Tibial nerve (tissue), 4 donors: ENCODE measurements at places on chromosomes 12 and 14. TPM values are rescaled to one million over a fixed set of nuclear protein-coding genes. Genes with fewer than 3 reads are reported as not detected.

- H3K27ac ChIP-seq: peak within 1 kb of the TSS; percentile 21
- H3K27me3 ChIP-seq: no peaks in the 10 kb centered on the region
- H3K4me3 ChIP-seq: peak within 1 kb of the TSS; percentile 59
- H3K36me3 ChIP-seq: no peaks in the 10 kb centered on the region
Observed at GRCh38 chr12:78864403-78864869, at the start of gene SYT1. Gene SYT1, plus strand, starts transcription at chr12:78864774.

- H3K27ac ChIP-seq: peak within 1 kb of the TSS; percentile 80
- H3K4me1 ChIP-seq: no peaks in the 10 kb centered on the region
- H3K36me3 ChIP-seq: no peaks in the 10 kb centered on the region
- DNase-seq: peak; percentile 40
Observed at GRCh38 chr12:65278576-65279368, at the start of gene MSRB3. Gene MSRB3, plus strand, starts transcription at chr12:65278683. Its CDS starts 29,897 bp downstream, at chr12:65308580.

The FKBP11 gene
- 13.6 TPM for total RNA-seq

DNA sequence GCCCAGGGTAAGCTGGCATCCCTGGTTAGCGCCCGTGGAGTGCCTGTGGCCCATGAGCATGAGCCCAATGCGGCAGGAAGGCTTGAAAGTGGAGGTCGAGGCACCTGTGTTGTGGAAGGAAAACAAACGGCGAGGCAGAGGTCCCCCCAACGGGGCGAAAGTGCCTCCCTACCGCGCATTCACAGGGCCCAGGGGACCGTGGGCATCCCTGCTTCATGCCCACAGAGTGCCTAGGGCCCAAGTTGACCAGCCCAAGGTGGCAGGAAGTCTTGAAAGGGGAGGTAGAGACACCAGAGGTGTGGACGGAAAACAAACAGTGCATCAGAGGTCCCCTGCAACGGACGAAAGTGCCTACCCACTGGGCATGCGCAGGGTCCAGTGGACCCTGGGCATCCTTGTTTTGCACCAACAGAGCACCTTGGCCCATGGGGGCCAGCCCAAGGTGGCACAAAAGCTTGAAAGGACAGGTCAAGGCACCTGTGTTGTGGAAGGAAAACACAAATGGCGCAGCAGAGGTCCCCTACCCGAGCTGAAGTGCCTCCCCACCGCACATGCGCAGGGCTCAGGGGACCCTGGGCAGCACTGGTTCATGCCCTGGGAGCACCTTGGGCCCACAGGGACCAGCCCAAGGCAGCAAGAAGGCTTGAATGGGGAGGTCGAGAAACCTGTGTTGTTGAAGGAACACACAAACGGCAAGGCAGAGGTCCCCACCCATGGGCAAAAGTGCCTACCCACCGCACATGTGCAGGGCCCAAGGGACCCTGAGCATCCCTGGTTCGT is 377.5 kb downstream of the ALG10 start:
- DNase-seq: no peak
- H3K27ac ChIP-seq: no peak overlapping the region
- H3K4me1 ChIP-seq: no peaks in the 10 kb centered on the region
- H3K4me3 ChIP-seq: no peak overlapping the region

The TTC6 gene
- not detected for total RNA-seq

GRCh38 chr14:73426877-73427276 is 31.5 kb downstream of the NUMB start:
- no peaks in the 10 kb centered on the region for H3K27me3 ChIP-seq
- peak overlapping the region; percentile 56 for H3K27ac ChIP-seq
- H3K4me1 ChIP-seq: no peaks in the 10 kb centered on the region
- no peak for DNase-seq

DNA sequence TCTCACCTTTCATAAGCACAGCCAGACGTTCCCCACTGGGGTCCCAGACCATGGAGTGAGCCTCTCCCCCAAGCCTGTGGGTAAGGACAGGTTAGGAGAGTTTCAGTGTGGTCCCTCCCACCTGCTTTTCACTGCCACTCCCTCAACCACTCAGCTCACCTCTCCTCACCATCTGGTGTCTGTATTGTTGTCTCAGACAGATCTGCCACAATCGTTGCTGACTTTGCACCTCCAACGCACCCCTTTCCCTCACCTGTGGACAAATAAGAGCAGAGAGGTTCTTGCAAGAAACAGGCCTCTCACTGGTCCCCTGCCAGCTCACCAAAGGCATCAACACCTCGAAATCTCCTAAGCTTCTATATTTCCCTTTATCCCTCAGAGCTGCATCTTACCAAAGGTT is 8.8 kb downstream of the MYG1 start:
- peaks cover 31% of the 10 kb centered on the region for H3K36me3 ChIP-seq
- H3K4me1 ChIP-seq: no peaks in the 10 kb centered on the region
- no peak overlapping the region for H3K27ac ChIP-seq
- H3K27me3 ChIP-seq: no peaks in the 10 kb centered on the region

GRCh38 chr12:62328296-62328921 is 68.2 kb downstream of the USP15 start:
- no peak overlapping the region for H3K27ac ChIP-seq
- no peaks in the 10 kb centered on the region for H3K4me1 ChIP-seq
- no peak overlapping the region for H3K4me3 ChIP-seq

GRCh38 chr12:111389635-111390034 is 16.1 kb upstream of the SH2B3 start:
- no peak for DNase-seq
- H3K27me3 ChIP-seq: no peaks in the 10 kb centered on the region
- no peaks in the 10 kb centered on the region for H3K4me1 ChIP-seq

The GLT1D1 gene
- total RNA-seq: not detected

- H3K4me3 ChIP-seq: no peak overlapping the region
- no peak for DNase-seq
- no peaks in the 10 kb centered on the region for H3K4me1 ChIP-seq
Observed at GRCh38 chr14:31893221-31893757, 183.8 kb upstream of the ARHGAP5 start.

The HNF1A gene
- total RNA-seq: not detected

DNA sequence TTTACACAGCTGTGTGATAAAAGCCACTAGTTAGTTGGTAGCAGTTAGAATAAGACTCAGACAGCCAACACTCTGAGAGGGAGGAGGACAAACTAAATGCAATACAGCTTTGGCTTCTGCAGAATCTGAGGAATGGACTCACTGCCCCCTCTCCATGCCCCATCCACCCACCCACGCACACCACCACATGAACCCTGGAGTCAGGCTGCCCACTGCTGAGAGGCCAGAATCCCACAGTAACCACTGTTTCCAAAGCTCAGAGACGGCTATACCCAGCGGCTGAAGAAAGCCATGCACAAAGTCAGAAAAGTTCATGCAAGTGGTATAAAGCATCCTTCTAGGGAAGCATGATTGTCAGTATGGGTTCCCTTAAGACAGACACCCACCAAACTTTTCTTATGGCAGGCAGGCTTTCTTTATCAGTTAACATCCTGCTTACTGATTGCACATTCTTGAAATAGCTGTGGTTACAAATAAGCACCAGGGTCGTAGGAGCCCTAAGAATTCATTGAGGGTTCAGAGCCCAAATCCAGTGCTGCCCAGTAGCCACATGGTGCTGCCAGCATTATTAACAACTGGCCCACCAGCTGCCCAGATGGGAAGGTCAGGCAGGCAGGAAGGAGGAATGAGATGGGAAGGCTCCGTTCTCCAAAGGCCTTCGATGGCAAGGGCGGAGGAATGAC is 61.5 kb downstream of the NT5DC3 start:
- H3K4me3 ChIP-seq: no peak overlapping the region
- H3K27me3 ChIP-seq: no peaks in the 10 kb centered on the region
- peaks cover 11% of the 10 kb centered on the region for H3K4me1 ChIP-seq
- no peak for DNase-seq

The GALNT4 gene
- 5.0 TPM for total RNA-seq

GRCh38 chr14:20820063-20820904 is 17.6 kb upstream of the RNASE1 start:
- H3K4me3 ChIP-seq: no peak overlapping the region
- no peaks in the 10 kb centered on the region for H3K4me1 ChIP-seq
- no peak for DNase-seq
- H3K27ac ChIP-seq: no peak overlapping the region

DNA sequence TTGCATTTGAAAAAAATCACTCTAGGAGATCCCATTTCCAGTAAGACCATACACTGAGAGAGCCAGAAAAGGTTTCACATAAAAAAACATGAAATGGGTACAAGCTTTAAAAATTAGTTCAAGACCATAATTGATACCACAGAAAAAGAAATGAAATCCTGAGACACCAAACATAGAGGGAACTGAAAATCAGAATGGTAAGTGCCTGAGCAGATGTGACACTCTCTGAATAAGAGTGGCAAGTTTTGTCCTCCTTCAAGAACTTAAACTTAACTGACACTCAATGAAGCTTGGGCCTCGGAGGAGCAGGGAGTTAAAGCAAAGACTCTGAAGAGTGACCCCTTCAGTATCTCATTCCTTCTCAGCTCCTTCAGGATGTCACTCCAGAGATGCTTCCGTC is 23.2 kb upstream of the PTGDR start:
- H3K27ac ChIP-seq: no peak overlapping the region
- no peaks in the 10 kb centered on the region for H3K4me1 ChIP-seq
- no peak for DNase-seq
- no peaks in the 10 kb centered on the region for H3K36me3 ChIP-seq
- H3K4me3 ChIP-seq: no peak overlapping the region

The SDSL gene
- 3.0 TPM for total RNA-seq

DNA sequence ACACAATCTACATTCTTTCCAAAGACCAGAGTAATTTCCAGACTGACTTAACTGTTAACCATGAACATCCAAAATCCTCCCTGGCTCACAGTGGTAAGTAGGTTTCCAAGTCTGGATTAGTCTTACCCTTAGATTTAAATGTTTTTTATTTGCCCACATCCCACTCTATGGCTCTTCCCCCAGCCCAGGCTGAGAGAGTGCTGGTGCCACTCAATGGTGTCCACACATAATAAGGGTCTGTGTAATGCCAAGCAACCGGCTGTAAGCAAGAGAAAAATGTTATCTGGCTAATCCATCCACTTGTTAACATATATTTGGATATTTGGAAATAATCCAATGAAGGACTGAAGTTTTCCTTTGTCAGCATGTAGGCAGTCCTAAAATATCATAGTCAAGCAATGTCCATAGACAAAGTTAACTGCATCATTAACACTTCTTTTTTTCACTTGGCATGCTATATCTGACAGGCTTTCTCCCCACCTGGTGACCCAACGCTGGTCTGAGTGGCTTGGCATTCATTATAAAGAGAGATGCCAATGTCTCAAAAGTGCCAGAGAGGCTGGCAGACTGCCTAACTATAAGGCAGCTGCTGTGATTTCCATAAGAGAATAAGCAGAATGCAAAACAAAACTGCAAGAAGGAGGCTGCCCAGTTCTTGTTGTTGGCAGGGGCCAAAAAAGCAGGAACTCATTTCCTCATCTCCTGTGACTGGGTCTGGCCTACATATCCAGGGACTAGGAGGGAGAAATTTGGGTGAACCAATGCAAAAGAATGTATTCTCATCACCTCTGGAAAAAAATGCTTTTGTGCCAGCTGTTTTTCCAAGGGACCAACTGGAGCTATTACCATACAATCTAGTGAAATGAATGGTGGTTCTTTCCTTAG is 13.9 kb upstream of the HOXC13 start:
- no peak for DNase-seq
- H3K27ac ChIP-seq: no peak overlapping the region
- no peak overlapping the region for H3K4me3 ChIP-seq
- H3K4me1 ChIP-seq: no peaks in the 10 kb centered on the region

DNA sequence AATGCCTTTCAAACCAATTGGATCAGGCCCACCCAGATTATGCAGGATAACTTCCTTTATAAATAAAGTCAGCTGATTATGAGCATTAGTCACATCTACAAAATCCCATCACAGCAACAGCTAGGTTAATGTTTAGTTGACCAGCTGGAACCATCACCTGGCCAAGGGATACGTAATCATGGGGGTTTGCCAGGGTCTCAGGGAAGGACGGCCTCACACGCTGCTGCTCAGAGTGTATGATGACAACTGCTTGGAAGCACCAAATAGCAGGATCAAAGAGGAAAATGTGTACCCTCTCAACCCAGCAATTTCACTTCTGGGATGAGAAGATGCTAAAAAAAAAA is 162.6 kb downstream of the SLC15A4 start:
- H3K4me3 ChIP-seq: no peak overlapping the region
- no peaks in the 10 kb centered on the region for H3K27me3 ChIP-seq
- H3K27ac ChIP-seq: no peak overlapping the region
- DNase-seq: no peak

The BMAL2 gene
- total RNA-seq: 0.39 TPM

The TMEM229B gene
- not detected for total RNA-seq

- H3K36me3 ChIP-seq: no peaks in the 10 kb centered on the region
- no peak overlapping the region for H3K27ac ChIP-seq
- no peak for DNase-seq
- no peaks in the 10 kb centered on the region for H3K4me1 ChIP-seq
- H3K4me3 ChIP-seq: no peak overlapping the region
Observed at GRCh38 chr12:14810953-14811483, 3.0 kb downstream of the SMCO3 start.

The TSPAN19 gene
- total RNA-seq: not detected

- H3K4me1 ChIP-seq: peaks cover 18% of the 10 kb centered on the region
- no peak for DNase-seq
- no peak overlapping the region for H3K4me3 ChIP-seq
- no peak overlapping the region for H3K27ac ChIP-seq
Observed at GRCh38 chr12:25248137-25248536, 2.6 kb downstream of the KRAS start.

DNA sequence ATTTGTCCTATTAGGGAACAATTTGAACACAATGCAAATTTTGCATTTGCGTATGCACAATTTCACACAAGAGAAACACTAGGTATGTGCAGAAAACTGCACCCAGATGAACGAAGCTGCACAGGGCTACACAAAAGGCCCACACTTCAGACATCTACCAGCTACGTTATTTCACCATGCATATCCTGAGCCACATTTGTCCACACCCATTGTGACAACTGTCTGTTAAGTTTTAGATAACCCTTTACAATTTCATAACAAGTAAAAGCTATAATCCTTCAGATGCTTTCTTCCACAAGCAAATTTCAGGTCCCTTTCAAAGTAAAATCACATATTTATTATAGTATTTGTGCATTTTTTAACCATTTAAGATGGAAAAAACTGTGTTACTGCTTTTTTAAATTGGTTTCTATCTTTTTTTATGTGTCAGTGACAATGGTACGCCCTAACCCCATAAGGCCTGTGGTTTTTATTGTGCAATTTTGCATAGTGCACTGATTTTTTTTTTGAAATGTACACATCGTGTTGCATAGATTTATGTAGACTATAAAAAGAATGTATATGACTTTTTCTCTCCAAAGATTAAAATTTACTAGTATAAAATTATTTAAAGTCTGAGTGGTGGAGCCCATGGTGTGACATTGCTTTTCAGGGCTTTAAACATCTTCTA is 87.8 kb upstream of the BTG1 start:
- no peak overlapping the region for H3K4me3 ChIP-seq
- DNase-seq: no peak
- no peaks in the 10 kb centered on the region for H3K4me1 ChIP-seq
- H3K36me3 ChIP-seq: no peaks in the 10 kb centered on the region

GRCh38 chr14:100454437-100454836 is 131.3 kb downstream of the SLC25A47 start:
- no peaks in the 10 kb centered on the region for H3K4me1 ChIP-seq
- no peak for DNase-seq
- no peak overlapping the region for H3K4me3 ChIP-seq
- no peaks in the 10 kb centered on the region for H3K36me3 ChIP-seq

GRCh38 chr12:25005376-25005775 is 56.5 kb upstream of the BCAT1 start:
- DNase-seq: no peak
- H3K4me1 ChIP-seq: no peaks in the 10 kb centered on the region
- H3K27me3 ChIP-seq: no peaks in the 10 kb centered on the region
- H3K27ac ChIP-seq: no peak overlapping the region

- H3K4me3 ChIP-seq: no peak overlapping the region
- no peaks in the 10 kb centered on the region for H3K27me3 ChIP-seq
- H3K36me3 ChIP-seq: no peaks in the 10 kb centered on the region
Observed at GRCh38 chr12:100345020-100345767, 11.7 kb upstream of the SLC17A8 start.
